Airway epithelial cell (primary cell): ENCODE measurements at places on chromosomes 16 and 17. TPM values are rescaled to one million over a fixed set of nuclear protein-coding genes. Genes with fewer than 3 reads are reported as not detected.

SPATA20 gene
- 34.8 and 35.6 TPM in 2 replicates for total RNA-seq

HSD17B2 gene
- total RNA-seq, result 0.49 and 8.4 TPM in 2 replicates

COPZ2 gene
- total RNA-seq, result 3.1 and 4.4 TPM in 2 replicates

CALB2 gene
- total RNA-seq, result 1.3 TPM in 1 of 2 replicates, not detected in the other

CHMP1A gene
- total RNA-seq, result 126 and 154 TPM in 2 replicates

MRC2 gene
- 41.5 and 50.9 TPM in 2 replicates for total RNA-seq

TIMM22 gene
- 17.8 and 23.8 TPM in 2 replicates for total RNA-seq

MYH2 gene
- total RNA-seq, result not detected in 2 replicates

TBC1D3B gene
- total RNA-seq, result 0.88 and 2.5 TPM in 2 replicates

FBXW10B gene
- total RNA-seq, result 0.42 TPM in 2 replicates

HSD11B2 gene
- 1.3 and 2.9 TPM in 2 replicates for total RNA-seq

RCVRN gene
- total RNA-seq, result not detected in 2 replicates

BCL7C gene
- 49.9 and 56.1 TPM in 2 replicates for total RNA-seq

IL17C gene
- not detected in 2 replicates for total RNA-seq

SULT1A4 gene
- total RNA-seq, result 0.28 and 2.3 TPM in 2 replicates

GLIS2 gene
- 2.1 and 3.2 TPM in 2 replicates for total RNA-seq

PAQR4 gene
- total RNA-seq, result 20.6 and 27.6 TPM in 2 replicates

MAF gene
- total RNA-seq, result 16.7 and 18.7 TPM in 2 replicates

ABCA3 gene
- 0.56 TPM in 1 of 2 replicates, not detected in the other for total RNA-seq

GPR179 gene
- not detected in 2 replicates for total RNA-seq

SLC47A2 gene
- 0.63 and 2.6 TPM in 2 replicates for total RNA-seq

CNTNAP4 gene
- total RNA-seq, result not detected in 2 replicates

CMTM4 gene
- total RNA-seq, result 13.7 and 22.3 TPM in 2 replicates

MSLN gene
- total RNA-seq, result 11.5 and 12.4 TPM in 2 replicates

CRAMP1 gene
- total RNA-seq, result 5.1 and 8.2 TPM in 2 replicates

GJD3 gene
- not detected in 2 replicates for total RNA-seq
